Right cardiac atrium (tissue), 5 donors: ENCODE measurements at places on chromosomes 5 and 9.

GRCh38 chr9:127960410-127961154, 20.2 kb downstream of the EEIG1 start:
- no peak for DNase-seq

DNA sequence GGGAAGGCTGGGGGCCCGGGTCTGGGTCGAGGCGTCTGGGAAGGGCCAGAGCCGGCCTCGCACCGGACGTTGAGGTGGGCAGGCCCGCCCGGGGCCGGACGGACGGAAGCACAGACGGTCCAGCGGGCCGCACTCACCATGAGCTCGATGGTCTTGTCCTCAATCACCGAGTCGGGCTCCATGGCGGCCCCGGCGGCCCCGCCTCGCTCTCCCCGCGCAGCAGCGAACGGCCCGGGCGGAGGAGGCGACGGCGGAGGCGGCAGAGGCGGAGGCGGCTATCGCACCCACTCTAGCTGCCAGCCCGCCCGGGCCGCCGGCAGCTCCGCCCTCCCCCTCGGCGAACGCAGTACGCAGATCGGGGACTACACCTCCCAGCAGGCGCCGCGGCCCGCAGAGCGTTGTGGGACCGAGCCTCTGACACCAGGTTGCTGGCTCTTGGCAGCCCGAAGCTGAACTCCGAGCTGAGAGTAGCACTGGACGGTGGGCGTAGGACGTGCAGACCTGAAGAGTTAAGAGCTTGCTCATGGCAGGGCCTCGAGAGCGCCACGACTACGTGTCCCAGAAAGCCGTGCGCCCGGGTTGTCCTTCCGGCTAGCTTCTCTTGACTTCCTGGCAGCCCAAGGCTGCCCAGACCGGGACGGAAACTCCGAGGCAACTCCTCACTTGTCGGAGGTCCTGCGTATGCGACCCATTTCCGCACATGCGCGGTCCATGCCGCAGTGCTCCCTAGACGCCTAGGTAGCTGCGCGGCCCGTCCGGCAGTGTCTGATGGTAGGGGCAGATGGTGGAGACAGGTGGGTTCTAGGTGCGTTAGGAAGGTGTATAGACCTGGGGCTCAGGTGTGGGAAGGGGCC, at the start of gene FBXW11:
Gene FBXW11, minus strand, starts transcription at position 318 of the 854 bp plus-strand sequence. Its CDS starts 136 bp downstream, at position 182.
- peak; percentile 98 for DNase-seq

DNA sequence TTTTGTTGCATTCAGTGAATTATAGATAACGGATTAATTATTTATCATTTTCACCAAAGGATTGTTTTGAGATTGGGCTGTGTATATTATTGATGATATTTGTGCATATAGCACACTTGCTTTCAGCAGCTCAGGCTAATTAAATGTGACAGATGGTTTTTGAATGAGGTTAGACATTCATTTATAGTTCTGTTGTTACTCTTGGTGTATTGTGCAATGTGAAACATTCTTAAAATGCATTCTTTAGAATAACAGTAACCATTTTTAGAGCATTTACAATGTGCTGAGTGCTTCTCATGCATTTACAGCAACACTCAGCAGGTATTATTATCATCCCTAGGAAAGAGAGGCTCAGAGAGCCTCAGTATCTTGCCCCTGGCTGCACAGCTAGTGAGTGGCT, 23.8 kb downstream of the NANS start:
- DNase-seq, result no peak

- no peak for DNase-seq
These were observed 3.5 kb downstream of the PRUNE2 start for GRCh38 chr9:76902395-76902794.

- no peak for DNase-seq
These were observed 334.5 kb downstream of the TENT4A start for GRCh38 chr5:7047511-7048261.

- no peak for DNase-seq
These were observed 35.1 kb upstream of the TMEM252 start for GRCh38 chr9:68575817-68576216.

GRCh38 chr9:89417832-89418473, 80.0 kb downstream of the SEMA4D start:
- no peak for DNase-seq

DNA sequence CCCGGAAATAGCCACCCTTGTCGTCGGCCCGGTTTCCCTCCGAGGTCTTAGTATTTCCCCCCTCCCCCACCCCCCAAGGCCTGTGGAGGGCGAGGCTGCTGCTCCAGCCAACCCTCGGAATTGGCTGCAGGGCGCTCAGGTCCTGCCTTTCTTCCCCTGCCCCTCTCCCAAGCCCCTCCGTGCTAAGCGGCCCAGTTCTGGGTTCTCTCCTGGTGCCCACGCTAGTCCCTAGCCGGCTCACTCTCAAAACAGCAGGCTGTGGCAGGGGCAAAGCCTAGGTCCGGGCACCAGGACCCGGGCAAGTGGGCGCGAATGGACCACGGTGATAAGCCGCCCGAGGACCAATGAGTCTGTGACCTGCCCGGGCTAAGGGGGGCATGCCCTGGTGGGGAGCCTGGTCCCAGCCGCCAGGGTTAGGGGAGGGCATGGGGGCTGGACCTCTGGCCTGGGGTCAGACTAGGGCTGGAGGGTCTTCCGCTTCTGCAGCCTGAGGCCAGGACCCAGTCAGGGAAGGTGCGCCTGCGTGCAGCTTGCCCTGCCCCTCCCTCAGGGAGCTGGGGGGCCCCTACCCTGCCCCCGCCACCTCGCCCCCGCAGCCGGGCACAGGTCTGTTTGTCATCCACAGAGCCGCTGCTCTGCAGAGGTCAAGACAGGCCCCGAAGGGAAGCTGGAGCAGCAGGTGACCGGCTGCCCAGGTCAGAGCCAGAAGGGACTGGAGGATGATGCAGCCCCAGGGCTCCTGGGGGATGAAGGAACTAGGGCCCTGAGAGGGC, 5.0 kb upstream of the IRX4 start:
- peak; percentile 45 for DNase-seq

- DNase-seq, result no peak
These were observed 4.2 kb downstream of the PTRH1 start for GRCh38 chr9:127711226-127711701.

GRCh38 chr9:136342181-136343120, 15.1 kb downstream of the GPSM1 start:
- DNase-seq, result peak; percentile 87

GRCh38 chr5:84259283-84260045, 125.2 kb downstream of the EDIL3 start:
- DNase-seq, result no peak

DNA sequence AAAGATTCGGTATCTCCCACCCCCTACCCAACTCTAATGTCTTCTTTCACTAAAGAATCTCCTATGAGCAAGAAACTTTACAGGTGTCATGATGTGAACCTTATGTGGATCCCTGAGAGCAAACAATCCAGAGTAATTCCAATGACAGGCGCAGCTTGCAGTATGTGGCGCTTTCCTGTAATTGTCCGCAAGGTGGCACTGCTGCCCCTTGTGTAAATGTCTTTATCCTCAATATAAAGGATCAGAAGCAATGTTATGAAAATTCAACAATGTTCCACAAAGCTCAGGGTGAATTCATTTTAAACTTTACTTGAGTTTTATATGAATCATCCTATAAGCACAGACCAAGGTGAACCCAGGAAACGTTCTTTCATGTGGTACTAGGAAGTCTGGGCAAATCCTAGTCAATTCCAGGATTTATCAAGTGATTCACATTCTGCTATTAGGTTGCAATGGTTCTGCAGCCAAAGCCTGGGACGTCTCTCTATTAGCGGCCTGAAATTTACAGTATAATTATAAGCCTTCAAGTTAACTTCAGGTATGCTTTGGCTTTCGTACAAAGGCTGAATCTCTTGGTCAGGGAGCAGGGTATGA, 113.7 kb downstream of the TRPM6 start:
- peak; percentile 90 for DNase-seq
